NCI-H510A treated with DMSO at 0.1 percent for 48 hours (cell line): ENCODE measurements at places on chromosomes 5 and 9.

DNA sequence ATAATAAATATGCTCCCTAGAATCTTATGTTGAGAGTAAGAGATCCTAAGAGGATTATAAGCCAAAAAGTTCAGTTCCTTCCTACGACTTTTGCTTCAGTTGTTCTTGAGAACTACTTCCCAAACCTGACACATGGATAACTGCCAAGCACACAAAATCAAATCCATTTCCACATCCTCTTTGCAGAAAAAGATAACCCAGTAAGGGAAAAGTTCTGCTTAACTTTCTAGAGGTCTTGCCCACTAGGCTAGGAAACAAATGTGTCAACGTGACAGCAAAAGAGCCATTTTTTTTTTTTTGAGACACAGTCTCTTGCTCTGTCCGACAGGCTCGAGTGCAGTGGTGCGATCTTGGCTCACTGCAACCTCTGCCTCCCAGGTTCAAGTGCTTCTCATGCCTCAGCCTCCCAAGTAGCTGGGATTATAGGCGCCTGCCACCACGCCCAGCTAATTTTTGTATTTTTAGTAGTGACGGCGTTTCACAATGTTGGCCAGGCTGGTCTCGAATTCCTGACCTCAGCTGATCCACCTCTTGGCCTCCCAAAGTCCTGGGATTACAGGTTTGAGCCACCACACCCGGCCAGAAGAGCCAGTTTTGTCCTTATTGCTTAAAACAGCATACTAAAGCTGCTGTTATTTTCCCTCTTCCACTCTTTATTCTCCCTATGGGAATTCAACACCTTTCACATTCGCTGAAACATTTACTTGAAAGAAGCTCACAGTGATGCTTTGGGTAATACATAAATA is 24.2 kb downstream of the CSNK1A1 start:
- no peak for DNase-seq

DNA sequence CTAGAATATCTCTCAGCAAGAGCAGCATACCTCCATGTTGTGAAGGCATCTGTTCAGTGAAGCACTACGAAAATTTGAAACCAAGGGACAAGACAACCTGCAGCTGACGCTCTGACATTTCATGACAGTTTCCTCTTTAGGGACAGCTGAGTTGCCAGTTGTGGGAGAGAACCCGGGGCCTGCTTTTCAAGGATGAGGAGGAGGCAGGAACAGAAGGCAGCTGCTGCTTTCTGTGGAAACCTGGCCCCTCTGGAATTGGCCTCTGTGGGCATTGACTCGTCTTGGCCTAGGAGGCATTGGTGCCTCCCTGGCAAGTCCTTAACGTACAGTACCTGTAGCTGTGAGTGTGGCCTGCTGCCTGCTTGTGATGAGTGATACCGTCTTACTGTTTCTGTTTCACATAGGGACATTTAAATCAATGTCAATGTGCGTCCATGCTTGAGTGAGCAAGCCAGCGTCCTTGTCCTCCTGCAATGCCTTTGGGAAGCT is 21.6 kb downstream of the SLC46A2 start:
- DNase-seq, result no peak

DNA sequence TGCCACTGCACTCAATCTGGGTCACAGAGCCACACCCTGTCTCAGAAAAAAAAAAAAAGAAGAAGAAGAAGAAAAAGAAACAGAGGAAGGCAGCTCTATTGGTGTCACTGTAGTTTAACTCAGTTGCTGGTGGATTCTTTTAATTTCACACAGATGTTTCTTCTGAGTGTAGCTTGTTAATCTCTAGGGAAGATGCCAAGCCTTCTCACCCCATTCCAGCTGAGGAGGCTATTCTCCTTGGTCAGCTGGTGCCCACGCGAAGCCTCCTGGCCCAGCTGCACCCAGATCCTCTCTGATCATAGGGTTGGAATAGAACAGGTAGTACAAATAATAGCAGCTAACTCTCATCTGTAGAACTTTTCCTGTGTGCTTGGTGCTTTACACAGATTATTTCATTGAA is 113.8 kb upstream of the SPRY4 start:
- no peak for DNase-seq

GRCh38 chr9:18698992-18699391 is 225.0 kb downstream of the ADAMTSL1 start:
- no peak for DNase-seq

- DNase-seq, result no peak
Measured at GRCh38 chr9:13915131-13915530, 398.8 kb downstream of the NFIB start.

GRCh38 chr5:133450286-133450685 is 162.1 kb downstream of the FSTL4 start:
- no peak for DNase-seq

- DNase-seq, result no peak
Measured at GRCh38 chr5:124639095-124639665, 107.3 kb downstream of the ZNF608 start.
